ENCODE measurements at places on chromosomes 3 and 15. TPM values are rescaled to one million over a fixed set of nuclear protein-coding genes. Genes with fewer than 3 reads are reported as not detected.

DNA sequence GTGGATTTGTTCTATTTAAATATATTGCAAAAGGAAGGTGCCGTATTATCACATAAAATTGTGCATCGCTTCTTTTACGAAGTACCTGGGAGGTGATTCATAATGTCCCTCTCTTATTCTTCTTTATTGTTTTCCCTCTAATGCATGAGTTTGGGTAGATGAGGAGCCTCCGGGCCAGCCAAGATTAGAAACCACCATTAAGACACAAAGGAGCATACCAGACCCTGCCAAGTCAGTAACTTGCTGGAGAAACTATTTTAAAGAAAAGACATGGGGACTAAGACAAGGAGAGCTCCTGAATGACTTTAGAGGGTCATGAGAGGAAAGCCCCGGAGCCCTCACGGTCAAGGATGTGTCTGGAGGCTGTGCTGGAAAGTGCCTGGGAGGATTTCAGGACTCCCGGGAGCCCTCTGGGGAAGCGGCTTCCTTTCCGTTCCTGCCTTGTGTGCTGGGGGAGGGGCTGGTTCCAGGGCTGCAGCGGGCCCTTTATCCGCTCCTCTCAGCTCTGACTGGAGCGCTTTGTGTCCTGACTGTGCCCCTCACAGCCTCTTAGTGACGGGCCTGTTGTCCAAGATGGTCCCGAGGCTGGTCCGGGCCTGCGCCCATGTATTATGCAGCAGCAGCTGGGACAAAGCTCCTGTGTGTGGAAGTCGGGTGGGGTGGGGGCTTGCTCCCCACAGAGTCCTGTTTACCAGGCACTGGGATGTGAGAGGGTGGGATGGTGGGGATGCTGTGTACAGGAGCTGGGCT is 35.7 kb downstream of the CORO2B start:
- DNase-seq, result no peak

DNA sequence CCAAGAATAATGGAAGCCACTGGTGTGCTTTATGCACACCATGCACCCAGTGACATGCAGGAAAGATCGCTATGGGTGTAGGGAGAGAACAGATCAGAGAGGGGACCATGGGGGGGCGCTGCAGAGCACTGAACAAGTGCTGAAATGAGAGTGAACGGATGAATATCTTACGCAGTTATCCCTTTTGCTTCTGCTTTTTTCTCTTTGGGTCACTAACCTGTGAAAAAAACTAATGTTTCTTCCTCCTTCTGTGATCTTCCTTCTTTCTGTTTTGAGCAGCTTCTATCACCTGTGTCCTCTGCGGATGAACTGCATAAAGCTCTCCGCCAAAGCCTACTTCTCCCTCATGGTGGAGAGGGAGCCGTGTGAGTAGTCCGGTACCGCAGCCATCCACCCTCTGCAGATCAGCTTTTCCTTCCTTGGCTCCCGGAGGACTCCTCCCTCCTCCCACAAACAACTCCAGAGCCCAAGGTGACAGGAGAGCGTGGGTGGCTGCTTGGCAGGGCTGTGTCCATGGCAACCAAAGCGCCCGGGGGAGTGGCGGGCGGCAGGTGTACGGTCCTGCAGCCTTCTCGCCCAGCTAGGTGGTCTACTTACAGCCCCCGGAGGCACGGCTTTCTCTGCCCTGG is 106.2 kb downstream of the DGKG start:
- no peak for DNase-seq

SEMA3G gene
- 144 TPM for total RNA-seq

GRCh38 chr15:25053000-25053815 is 98.4 kb downstream of the SNRPN start:
- peak; percentile 85 for DNase-seq

DNA sequence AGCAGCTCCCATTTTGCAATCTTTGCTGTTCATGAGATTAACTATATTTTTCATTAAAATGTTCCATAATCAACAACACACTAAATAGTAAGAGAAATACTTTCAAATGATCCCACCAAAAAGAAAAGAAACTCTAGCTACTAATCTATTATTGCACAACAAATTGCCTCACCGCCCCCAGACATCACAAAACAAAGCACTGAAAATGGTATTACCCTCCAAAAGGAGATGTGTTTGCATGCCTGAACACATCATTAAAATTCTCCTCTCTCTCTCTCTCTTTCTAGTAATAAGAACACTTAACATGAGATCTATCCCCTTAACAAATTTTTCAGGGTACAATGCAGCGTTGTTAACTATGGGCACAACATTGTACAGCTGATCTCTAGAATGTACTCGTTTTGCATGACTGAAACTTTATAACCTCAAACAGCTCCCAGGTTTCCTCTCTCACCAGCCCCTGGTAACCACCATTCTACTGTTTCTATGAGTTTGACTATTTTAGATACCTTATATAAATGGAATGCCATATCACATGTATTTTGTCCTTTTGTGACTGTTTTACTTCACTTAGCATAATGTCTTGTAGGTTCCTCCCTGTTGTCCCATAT is 33.1 kb downstream of the WNT5A start:
- no peak for DNase-seq

- no peak for DNase-seq
These were observed 6.9 kb downstream of the ACVR2B start for GRCh38 chr3:38460377-38461270.

DNA sequence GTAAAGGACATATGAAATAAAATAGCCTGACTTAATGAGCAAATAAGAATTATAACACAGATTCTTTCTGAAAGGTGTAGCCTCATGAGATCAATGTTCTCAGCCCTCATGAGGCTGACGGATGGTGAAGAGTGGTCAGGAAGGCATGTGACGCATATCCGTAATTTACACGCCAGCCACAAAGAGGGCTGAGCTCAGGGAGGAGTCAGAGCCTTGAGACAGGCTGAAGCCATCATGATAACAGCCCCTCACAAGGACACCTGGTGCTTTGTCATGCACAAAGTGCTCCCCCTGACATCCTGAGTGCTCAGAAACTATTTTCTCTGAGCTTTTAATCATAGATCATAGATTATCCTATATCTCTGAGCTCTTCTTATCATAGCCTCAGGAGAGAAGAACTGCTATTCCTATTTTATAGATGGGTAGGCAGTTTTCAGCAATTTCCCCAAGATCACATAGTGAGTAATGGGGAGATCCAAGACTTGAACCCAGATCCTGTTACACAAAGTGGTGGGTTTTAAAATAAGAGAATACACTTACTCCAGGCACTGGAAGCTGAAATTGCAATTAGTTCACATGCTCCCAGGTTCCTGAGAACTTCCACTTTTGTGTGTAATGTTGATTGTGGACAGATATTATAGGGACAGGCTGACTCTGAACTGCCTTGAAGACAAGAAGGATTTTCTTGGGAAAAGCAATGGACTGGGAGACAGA is 267.1 kb downstream of the RPLP1 start:
- DNase-seq, result no peak

GRCh38 chr15:74319596-74320351 is 47.7 kb downstream of the CYP11A1 start:
- no peak for DNase-seq

- no peak for DNase-seq
These were observed 29.1 kb upstream of the TBC1D23 start for GRCh38 chr3:100231668-100232067.

GRCh38 chr3:40524568-40525285 is at the start of gene ZNF621:
Gene ZNF621, plus strand, starts transcription at chr3:40524960. Its CDS starts 881 bp downstream, at chr3:40525841.
- DNase-seq, result peak; percentile 97

DNA sequence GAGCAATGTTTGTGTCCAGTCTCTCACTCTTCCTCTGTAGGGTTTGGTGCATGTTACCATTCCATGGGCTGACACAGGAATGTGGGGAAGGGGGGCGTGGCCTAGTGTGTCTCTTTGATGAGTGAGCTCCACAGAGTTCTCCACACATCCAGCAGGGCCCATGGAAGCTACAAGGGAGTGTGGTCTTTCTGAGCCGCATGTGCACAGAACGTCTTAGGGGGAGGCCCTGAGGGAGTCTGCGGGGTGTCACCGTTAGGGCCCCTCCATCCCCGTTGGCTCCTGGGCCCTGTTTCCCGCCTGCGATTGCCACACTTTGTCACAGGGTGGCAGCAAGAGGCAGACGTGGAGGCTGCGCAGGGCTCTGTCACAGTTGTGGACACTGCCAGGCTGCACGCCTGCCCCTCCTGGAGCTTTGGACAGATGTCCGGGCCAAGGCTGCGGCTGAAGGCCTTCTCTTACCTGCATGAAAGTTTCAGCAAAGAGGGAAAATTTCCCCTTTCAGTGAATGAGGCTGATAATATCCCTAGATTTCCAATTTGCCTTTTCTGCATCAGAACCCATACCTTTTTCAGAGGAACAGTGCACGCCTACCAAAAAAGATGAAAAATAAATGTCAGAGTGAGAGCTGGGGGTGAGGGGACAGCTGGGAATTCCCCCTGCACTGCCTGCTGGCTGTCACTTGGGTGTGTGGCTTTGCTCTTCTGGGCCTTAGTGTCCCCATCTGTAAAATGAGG is 24.3 kb downstream of the CACNA2D3 start:
- DNase-seq, result no peak

CLDN16 gene
- not detected for total RNA-seq

- DNase-seq, result no peak
These were observed 10.4 kb downstream of the CYP8B1 start for GRCh38 chr3:42865256-42865655.

DNA sequence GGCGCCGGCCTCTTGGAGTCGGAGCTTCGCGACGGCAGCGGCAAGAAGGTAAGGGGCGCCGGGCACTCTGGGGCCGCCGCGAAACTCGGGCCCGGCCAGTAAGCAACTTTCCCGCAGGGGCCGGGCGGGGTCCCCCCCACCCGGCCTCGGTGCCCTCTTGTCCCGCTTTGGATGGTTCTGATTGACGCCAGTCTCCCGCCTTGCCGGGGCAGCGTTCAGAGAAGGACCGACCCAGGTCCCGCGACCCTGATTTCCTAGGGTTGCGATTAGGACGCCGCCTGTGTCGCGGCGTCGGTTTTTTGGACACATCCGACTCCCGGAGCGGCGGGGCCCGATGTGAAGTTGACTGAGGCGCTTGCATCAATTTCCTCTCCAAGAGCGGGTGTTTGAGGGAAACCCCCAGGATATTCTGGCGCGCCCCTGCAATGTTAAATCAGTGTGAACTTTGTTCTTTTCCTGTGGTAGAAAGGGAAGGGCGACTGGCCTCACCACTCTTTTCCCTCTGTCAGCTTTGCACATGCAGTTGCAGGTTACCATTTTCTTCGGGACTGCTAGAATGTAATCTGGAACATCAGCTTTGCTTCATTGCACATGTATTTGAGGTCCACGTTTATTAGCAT is 755 bp downstream of the PDE8A start:
- DNase-seq, result no peak

DNA sequence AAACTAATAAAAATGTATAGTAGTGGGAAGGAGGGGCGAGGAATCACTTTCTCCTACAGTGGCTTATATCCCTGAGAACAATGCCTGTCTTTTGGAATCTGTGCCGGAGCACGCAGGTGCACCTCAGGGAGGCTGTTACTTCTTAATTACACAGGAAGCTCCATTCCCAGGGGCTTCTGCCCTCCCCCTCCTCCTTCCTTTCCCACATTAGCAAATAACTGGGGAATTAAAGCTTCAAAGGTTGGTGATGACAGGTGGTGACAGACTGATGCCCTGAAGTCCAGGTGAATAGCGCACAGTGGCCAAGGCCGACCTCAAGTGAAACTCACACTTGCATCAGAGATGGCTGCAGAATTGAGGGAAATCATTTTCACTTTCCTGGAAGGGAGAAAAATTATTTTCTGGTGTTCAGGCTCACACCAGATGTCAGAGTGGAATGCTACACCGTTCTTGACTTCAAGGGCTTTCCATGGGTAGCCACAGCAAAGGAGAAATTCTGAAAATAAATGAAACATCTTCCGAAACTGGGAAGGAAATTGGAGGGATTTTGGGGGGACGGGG is 3.7 kb downstream of the GRAMD2A start:
- peak; percentile 37 for DNase-seq

DNA sequence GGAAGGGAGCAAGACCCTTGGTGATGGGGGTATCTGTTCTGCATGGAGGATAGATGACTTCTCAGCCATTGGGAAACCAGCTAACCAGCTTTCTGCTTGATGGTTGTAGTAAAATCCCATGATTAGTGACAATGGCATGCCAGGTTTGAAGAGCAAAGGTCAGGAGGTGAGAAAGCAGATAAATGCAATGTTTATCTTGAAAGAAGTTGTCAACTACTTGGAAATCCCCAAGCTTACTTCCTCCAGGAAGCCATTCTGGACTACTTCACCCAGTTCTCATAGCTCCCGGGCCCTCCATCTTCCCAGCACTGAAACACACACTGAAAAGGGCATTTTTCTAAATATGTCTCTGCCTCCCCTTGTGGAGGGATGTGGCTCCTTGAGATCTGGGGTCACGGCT is 51.3 kb downstream of the SMAD3 start:
- no peak for DNase-seq

- peak; percentile 82 for DNase-seq
These were observed 71.0 kb downstream of the ADAMTS7 start for GRCh38 chr15:78739996-78740903.
